Fibroblast of skin of left quadriceps (primary cell): ENCODE measurements at places on chromosomes 13 and 19.

DNA sequence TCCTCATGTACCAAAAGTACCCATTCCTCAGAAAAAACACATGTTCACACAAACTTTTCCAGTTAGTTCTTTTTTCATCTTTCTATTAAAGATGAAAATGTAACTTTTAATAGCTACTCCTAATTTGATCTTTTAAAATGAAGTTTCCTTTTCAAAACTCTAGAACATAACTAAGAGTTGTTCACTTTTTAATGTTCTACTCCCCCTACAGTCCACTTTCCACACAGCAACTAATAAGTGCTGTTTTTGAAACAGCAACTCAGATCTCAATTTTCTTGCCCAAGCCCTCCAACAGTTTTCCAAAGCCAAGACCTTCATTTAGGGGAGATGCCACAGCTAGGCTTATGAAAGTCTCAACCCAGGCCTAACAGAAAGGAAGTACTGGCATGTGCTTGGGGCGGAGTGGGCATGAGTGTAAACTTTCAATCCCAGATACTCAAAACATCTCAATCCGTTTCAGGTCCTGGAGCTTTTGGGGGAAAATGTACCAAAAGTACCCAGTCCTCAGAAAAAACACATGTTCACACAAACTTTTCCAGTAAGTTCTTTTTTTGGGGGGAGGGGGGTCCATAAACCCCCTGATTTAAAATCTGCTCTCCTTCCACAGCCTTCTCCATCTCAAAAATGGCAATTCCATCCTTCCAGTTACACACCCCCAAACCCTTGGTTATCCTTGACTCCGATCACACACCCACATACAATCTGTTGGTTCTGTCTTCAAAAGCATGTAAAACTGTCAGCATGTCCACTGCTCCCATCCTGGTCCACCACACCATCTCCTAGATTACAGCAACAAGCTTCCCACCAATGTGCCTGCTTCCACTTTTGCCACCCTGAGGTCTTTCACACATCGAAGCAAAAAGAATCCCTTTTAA lies 2.0 kb downstream of the FBL start:
- DNase-seq, result no peak

DNA sequence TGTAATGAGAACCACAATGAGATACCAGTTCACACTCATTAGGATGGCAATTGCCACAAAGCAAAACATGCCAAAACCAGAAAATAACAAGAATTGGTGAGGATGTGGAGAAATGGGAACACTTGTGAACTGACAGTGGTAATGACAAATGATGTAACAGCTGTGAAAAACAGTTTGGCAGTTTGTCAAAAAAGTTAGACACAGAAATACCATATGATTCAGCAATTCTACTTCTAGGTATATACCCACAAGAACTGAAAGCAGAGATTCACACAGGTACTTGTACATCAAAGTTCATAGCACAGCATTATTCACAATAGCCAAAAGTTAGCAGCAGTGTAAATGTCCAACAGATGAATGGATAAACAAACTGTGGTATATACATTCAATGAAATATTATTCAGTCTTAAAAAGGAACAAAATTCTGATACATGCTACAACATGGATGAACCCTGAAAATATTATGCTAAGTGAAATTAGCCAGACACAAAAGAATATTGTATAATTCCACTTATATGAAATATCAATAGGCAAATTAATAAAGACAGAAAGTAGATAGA lies 96.5 kb downstream of the UGGT2 start:
- DNase-seq, result peak; percentile 1

GRCh38 chr19:7260161-7260560 lies 34.1 kb downstream of the INSR start:
- no peak for DNase-seq

GRCh38 chr13:103516015-103516795 lies 450.0 kb upstream of the SLC10A2 start:
- no peak for DNase-seq

DNA sequence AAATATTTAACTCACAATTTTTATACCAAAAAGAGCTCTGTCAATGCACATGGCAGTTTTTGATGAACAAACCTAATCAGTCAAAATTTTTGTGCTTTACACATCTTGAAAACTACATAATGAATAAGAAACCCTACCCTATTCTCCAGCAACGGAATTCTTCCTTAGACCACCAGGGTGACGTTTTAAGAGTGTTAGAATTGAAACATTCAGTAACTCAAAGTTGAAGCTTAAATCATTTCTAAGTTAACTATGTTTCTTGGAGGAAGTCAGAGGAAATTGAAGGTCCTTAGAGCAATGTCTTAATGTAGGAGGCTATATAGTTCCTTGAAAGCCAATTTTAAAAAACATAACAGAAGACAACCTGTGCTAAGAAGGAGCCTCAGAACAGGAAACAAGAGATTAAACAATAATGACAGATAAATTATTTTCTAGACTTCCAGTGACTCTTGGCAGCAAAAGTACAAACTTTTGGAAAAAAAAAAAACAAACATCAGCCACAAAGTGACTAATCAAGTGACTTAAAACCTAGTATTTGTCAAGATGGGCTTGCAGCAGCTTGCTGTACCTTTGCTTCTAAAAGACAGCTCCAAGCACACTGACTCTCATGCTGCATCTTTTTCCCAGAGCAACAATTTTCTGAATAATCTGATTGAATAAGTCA lies 6.2 kb downstream of the SPRY2 start:
- no peak for DNase-seq

DNA sequence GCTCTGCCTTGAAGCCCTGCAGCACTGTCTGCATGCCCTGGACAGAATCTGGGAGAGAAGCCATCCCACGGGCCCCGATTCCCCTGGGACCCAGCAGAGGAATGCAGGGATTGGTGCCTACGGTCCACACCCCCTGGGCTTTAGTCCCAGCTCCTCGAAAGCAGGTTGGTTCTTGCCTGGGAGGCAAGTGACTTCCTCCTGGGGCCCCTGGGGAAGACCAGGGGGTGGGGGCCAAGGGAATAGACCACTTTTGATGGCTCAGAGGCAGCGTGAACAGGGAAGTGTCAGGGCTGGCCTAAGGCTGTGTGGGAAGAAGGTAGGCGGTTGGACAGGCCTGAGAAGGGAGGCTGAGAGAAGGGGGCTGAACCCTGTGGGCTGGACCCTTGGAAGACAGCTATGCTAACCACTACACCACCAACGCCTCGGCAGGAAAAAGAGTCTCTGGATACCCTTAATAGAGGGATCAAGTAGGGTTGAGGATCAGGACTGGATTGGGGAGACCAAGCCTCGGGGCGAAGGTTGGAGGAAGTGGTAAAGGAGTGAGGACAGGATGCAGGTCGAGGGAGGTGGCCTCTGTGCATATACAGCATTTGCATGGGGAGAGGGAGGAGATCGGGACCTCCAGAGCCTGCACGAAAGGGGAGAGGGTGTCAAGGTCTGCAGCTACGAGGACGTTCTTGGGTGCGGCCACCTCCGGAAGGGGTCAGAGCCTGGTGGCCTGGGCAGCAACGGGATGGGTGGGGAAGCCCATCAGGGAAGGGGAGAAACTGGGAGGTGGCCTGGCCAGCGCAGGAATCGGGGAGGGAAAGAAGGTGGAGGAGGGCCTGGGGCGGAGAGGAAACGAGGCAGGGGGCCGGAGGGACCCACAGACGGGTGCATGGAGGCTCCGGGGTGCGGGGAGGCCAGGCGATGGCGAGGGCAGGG lies 709 bp downstream of the DPP9 start:
- DNase-seq, result no peak

DNA sequence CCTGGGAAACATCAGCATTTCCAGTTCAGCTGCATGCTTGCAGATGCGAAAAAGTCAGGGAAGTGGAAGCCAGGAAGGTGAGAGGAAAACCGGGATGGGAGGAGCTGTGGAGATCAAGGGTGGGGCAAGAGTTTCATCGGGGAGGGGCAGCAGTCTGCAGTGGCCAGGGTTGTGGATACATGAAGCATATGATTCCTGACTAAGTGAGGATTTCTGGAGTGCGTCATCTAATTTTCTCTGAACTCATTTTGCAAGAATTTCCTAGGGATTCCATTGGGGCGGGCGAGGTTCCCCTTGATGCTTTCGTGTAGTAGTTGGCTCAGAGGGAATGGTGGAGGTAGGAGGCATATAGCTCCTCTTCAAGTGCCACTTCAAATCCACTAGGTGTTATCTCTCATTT lies 344.1 kb upstream of the TMTC4 start:
- DNase-seq, result peak; percentile 24

GRCh38 chr13:52356327-52356726 lies 49.6 kb downstream of the THSD1 start:
- DNase-seq, result no peak

GRCh38 chr19:6811906-6812305 lies 39.4 kb downstream of the VAV1 start:
- no peak for DNase-seq

DNA sequence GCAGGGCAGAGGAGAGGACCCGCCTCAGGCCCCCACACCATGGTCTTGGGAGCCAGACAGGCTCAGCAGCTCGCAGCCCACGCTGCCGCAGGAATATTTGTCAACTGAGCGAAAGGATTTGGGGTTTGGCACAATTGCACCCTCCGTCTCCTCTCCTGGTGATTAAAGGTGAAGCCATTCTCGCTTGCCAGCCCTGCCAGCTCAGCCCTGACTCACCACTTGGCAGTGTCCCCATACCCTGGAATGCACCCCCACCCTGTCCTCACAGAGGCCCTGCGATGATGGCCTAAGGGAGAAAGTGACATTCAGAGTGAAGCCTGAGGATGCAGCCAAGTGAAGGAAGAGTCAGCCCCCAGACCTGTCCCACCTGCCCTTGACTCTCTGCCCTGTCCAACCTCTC lies 18.8 kb downstream of the CYTH2 start:
- no peak for DNase-seq

DNA sequence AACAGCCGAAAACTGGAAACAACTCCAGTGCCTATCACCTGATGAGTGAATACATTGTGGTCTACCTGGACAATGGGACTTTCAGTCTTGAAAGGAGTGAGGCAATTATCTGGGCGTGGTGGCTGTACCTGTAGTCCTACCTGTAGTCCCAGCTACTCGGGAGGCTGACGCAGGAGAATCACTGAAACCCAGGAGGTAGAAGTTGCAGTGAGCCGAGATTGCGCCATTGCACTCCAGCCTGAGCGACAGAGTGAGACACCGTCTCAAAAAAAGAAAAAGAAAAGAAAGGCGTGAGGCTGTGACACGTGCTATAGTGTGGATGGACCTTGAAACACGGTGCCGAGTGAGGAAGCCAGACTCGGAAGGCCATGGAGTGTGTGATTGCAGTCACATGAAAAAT lies 4.1 kb upstream of the NTN5 start:
- DNase-seq, result no peak

DNA sequence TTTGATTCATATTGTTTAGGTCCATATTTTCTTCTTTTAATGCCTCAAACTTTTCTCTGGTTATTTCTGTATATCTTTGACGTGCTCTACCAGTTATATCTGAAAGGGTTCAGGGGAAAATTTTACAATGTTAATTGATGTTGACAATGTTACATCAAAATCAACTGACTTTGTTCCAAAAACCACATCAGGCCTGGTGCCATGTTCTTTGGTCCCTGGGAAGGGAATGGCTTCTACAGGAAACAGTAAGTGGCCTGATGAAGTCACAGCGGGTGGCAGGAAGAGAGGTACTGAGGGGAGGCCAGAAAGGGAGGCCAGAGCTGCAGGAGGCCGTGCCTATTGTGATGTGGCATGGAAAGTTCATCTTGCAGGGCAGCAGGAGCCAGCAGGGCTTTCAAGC lies 38.2 kb downstream of the CEP89 start:
- DNase-seq, result no peak

- DNase-seq, result no peak
Observed at GRCh38 chr13:83765796-83766195, 116.5 kb downstream of the SLITRK1 start.

GRCh38 chr13:57899096-57899495 lies 267.6 kb downstream of the PCDH17 start:
- DNase-seq, result no peak

- no peak for DNase-seq
Observed at GRCh38 chr19:9187191-9187590, 8.4 kb downstream of the OR7D2 start.

DNA sequence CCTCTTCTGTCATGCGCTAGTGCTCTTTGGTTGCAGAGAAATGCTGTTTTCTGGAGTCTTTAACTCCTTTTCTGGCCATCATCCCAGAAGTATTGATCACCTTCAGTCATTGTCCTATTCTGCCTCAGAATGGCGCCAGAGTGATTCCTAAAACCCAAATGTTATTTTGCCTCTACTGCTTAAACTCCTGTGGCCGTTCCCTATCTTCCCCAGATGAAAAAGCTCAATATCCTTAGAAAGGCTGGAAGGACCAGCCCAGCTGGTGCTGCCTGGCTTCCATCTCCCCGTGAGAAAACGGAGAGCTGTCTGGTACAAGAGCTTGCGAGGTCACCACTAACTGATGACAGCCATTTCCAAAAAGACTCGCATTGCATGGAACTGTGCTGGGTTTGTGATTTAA lies 179.1 kb downstream of the RBM26 start:
- no peak for DNase-seq

GRCh38 chr13:42707048-42707447 lies 74.3 kb upstream of the FAM216B start:
- no peak for DNase-seq

DNA sequence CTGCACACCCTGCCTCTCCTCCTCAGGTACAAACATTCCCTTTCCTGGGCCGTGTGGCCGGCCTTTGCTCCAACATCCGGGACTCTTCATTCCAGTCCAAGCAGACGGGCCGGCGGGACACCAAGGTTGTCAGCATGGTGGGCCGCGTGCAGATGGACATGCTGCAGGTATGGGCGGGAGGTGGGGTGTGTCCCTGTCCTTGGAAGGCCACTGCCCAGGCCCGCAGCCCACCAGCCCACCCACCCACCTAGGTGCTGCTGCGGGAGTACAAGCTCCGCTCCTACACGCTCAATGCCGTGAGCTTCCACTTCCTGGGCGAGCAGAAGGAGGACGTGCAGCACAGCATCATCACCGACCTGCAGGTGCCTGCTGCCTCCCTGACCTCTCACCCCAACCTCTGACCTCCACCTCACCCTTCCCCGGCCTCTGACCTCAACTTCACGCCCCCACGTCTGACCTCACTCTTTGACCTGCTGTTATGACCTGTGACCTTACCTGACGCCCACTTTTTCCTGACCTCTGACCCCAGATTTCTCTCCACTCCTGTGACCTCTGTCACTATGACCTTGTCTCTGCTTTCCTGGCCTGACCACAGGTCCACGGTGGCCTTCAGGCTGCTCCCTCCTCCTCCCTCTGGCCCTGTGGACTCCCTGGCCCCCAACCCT lies 12.4 kb upstream of the SPIB start:
- no peak for DNase-seq

- DNase-seq, result peak; percentile 15
Observed at GRCh38 chr13:31236211-31236786, 36.5 kb downstream of the B3GLCT start.

- DNase-seq, result no peak
Observed at GRCh38 chr19:6238256-6238642, 41.5 kb downstream of the MLLT1 start.
